ENCODE measurements at places on chromosomes 1 and 21.

- DNase-seq: no peak
Observed at GRCh38 chr1:206962272-206962671, 8.0 kb downstream of the FCAMR start.

GRCh38 chr1:30780409-30780808, 22.8 kb upstream of the LAPTM5 start:
- DNase-seq: no peak

GRCh38 chr21:24436236-24436635, 1171.0 kb downstream of the MRPL39 start:
- DNase-seq: no peak

DNA sequence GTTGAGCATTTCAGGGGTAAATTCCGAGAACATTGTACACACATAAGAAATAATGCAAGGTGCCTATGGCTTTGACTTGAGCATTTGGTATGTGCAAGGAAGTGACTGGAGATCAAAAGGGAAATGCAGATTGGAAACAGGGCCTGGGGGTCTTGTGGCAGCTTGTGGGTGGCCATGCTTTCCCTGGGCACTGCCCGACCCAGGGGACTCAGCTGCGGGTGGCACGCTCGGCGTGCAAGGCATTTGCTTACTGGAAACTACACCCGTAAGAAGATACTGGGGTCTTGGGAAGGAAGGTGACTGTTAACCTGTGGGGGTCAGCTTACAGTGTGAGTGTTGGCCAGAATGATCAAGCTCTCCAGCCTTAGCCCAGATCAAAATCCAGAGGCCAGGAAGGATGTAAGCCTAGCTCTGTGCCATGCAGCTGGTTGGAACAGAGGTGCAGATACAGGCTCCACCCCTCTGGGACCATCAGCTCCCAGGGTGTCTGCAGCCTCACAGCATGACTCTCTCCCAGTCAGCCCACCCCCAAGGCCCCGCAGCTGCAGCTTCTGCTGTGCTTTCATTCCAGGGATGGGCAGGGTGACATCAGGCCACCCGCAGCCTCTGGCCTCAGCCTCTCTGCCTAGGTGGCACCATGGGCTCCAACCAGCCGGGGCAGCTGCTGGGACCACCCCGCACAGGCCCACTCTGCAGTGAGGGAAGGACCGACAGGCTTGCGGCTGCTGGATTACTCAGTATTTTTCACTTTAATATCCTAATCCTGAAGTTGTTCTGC, 55.1 kb downstream of the KIF26B start:
- no peak for DNase-seq

GRCh38 chr1:204032642-204033235, 40.2 kb upstream of the SOX13 start:
- no peak for DNase-seq

- no peak for DNase-seq
Observed at GRCh38 chr1:19010995-19011844, 54.7 kb upstream of the IFFO2 start.

DNA sequence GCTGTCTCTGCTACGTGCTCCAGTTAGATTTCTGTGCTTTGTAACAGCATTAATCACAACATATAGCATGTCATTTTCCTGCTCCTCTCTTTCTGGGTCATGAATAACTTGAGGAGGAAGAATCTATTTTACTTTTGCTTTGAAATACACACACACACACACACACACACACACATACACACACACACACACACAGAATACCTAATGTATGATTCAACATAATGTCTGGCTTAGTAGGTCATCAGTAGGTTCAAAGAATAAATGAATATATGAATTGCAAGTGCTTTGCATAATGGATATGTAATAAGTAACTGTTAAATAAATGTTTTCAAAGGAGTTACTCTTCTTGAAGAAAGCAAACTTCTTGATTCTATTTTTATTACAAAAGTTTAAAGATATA, 249.0 kb downstream of the PDE4B start:
- DNase-seq: no peak

GRCh38 chr1:1760715-1761114, 17.6 kb downstream of the NADK start:
- no peak for DNase-seq

- no peak for DNase-seq
Observed at GRCh38 chr1:74356493-74356892, 121.3 kb downstream of the TNNI3K start.

GRCh38 chr1:234582681-234583301, 27.2 kb downstream of the IRF2BP2 start:
- no peak for DNase-seq

DNA sequence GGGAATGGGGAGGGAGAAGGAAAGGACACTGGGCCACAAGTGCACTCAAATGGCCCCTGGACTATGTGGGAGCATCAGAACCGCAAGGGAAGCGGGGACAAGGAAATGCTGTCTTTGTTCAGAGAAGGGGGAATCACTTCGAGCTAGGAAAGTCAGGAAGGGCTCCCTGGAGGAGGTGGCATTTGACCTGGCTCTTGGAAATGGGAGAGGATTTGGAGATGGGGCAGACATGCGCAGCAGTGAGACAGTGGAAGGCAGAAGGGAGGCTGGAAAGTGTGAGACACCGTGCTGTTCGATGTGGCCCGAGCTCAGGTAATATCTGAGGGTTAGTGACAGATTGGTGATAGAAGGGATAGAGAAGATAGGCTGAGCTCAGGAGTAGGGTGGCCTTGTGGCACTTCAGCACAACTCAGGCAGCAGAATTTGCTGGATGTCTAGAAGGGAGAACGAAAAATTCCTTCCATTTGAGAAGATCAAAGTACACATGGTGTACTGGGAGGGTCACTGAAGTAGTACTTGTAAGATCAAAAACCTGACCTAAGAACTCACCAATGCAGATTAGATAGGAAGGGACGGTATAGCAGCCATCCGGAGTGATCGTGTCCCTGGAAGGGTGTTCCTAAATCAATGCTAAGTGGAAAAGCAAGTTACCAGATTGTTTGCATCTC, 25.4 kb downstream of the SLC1A7 start:
- DNase-seq: no peak

- DNase-seq: no peak
Observed at GRCh38 chr21:34707876-34708325, 39.1 kb downstream of the CLIC6 start.

DNA sequence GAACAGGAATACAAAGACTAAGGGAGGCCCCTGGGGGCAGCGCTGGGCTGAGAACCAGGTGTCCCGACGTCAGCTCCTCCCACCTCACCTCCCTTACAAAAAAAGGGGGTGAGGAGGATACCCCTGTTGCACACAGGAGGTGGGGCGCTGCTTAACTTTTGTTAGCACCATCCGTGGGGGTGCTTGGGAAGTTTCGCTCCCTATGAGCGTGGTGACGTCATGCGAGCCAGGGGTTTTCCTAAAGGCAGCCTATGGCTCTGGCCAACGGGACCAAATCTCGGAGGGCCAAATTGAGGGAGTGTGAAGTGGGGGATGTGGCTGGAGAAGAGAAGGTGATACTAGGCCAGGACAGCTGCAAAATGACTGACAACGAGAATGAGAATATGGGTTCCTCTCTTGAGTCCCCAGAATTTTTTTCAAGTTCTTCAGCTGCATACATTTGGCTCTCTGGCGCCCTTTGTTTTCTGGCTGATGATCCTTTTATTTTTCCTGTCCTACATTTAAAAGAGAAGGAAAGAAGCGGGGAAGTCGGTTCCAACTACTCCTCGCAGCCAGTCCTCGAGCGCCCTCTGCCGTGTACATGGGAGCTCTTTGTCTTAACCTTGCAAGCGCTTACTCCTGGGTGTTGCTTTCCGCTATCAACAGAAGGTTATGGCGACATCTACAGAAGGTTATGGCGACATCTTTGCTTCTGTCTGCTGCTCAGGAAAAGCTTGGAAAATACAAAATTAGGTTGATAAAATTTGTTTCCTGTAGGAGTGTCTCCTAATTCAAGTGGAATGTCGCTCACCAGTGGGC, 48.0 kb upstream of the ZC3H11B start:
- DNase-seq: peak; percentile 52

All from NCI-H2227 treated with DMSO at 0.1 percent for 48 hours (cell line).